D721Med (cell line): ENCODE measurements at places on chromosomes 6 and 20.

DNA sequence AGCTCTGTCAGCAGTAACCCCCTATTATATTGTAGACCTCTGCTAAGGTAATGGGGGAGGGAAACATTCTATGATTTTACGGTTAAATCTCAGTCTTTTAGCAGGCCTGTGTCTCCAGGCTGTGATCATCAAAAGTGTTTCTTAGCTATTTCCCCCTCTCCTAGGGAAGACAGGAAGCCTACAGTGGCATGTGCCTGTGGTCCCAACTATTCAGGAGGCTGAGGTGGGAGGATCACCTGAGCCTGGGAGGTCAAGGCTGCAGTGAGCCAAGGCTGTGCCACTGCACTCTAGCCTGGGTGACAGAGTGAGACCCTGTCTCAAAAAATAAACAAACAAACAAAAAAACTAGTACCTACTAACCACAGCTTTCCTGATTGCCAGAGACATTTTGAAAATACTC, 67.9 kb downstream of the DNAAF9 start:
- DNase-seq = no peak

- DNase-seq = no peak
Measured at GRCh38 chr6:38112181-38112580, 292.7 kb downstream of the ZFAND3 start.

- no peak for DNase-seq
Measured at GRCh38 chr6:15170126-15170525, 75.7 kb upstream of the JARID2 start.

GRCh38 chr20:63290677-63291472, 2.1 kb upstream of the COL20A1 start:
- DNase-seq = peak; percentile 86

DNA sequence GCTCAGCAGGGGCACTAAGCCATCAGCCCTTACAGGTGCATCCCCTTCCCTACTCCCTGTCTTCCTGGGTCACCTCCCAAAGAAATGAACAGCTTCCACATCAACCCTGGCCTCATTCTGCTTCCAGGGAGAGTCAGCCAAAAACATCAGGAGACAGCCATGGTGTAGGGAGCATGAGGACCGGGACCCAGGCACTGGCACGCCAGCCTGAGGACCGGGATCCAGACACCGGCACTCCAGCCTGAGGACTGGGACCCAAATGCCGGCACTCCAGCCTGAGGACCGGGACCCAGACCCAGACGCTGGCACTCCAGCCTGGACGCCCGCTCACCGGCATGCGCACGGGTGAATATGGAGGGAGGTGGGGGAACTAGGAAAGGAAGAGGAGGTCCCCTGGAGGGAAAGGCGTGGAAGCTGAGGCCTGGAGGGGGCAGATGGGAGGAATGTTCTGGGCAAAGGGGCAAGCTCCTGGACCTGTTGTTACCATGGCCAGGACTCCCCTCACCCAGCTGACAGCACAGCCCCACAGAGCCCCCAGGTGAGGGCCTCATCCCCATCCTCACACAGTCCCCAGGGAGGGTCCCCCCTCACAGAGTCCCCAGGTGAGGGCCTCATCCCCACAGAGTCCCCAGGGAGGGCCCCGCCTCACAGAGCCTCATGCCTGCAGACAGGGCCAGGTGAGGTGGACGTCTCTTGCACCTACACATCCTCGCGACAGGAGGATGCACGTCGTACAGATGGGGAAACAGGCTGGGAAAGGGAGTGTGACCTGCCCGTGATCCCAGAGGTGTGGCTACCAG, 26.0 kb upstream of the MRGBP start:
- DNase-seq = no peak

DNA sequence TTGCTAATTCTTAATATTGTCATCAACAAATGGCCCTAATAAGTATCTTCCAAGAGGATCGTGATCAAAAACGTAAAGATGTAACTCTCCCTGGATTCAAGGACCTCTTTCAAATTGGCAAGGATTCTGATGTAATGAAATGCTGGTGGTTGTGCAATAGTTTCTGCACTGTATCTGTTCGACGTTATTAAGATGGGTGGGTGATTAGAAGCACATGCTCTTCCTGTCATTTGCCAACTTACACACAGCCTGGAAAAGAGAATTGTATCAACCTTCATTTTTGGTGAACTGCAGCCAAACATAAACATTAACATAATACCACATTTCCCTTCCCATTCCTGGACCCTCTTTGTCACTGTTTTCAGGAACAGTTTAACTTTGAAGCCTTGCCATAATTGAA, 9.8 kb downstream of the FOXQ1 start:
- no peak for DNase-seq

- no peak for DNase-seq
Measured at GRCh38 chr20:45581702-45582101, 2.6 kb upstream of the WFDC8 start.

- no peak for DNase-seq
Measured at GRCh38 chr20:15455279-15455678, 1117.9 kb upstream of the FLRT3 start.

- no peak for DNase-seq
Measured at GRCh38 chr6:96521306-96521643, 331 bp upstream of the UFL1 start.

GRCh38 chr20:35615667-35616464, at the start of gene SPAG4:
Gene SPAG4, plus strand, starts transcription at chr20:35615829. Its CDS starts 175 bp downstream, at chr20:35616004.
- peak; percentile 84 for DNase-seq

- no peak for DNase-seq
Measured at GRCh38 chr20:44422083-44422482, 53.6 kb upstream of the TTPAL start.

DNA sequence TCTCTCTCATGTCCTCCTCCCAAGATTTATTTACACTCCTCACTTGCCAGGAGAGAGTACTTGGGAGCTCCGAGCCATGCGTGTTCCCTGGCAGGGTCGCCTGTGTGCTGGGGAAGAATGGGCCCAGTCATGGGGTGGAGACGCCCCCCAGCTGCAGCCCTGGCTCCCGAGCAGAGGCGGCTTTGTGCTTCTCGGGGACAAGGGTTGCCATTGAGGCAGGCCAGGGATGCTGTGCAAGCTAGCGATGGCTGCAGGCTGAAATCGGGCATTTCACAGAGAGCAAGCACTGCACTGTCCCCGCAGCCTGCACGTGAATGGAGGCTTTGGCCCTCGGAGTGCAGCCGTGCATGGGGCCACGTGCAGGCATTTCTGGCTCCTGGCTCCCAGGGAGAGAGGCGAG, 23.8 kb downstream of the PHACTR3 start:
- no peak for DNase-seq

DNA sequence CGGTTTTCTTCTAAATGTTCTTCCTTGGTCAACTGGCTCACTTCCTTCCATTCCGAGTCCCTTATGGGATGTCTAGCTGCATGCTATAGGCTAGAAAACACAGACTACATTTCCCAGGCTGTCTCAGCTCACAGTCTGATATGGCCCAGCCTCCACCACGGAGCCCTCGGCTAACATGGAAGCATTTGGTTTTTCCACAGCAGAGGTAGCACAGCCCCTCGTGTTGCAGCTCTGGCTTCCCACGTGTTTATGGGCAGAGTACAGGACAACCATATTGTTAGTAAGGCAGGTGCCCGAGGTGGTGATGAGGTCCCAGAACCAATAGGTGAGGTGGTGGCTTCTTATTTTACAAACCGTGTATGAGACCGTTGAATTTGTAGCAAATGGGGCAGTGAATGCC, 8.7 kb downstream of the GPLD1 start:
- no peak for DNase-seq

DNA sequence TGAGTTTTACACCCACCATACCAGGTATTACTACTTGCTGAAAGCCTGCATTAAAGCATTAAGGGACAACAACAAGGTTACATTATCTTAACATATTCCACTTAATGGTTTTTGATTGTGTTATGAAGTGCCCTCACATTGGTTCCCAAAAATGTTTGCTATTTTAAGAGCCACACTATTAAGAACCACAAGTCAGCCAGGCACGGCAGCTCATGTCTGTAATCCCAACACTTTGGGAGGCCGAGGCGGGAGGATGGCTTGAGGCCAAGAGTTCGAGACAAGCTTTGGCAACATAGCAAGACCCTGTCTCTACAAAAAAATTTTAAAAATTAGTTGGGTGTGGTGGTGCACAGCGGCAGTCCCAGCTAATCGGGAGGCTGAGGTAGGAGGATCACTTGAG, 28.2 kb downstream of the ATXN1 start:
- no peak for DNase-seq

- DNase-seq = no peak
Measured at GRCh38 chr20:20005342-20005741, 11.8 kb upstream of the NAA20 start.

GRCh38 chr6:72031471-72031870, 145.1 kb downstream of the RIMS1 start:
- DNase-seq = no peak

GRCh38 chr20:63819224-63819921, 11.7 kb downstream of the ZBTB46 start:
- DNase-seq = no peak

GRCh38 chr6:166610069-166610468, 17.0 kb downstream of the RPS6KA2 start:
- DNase-seq = no peak

DNA sequence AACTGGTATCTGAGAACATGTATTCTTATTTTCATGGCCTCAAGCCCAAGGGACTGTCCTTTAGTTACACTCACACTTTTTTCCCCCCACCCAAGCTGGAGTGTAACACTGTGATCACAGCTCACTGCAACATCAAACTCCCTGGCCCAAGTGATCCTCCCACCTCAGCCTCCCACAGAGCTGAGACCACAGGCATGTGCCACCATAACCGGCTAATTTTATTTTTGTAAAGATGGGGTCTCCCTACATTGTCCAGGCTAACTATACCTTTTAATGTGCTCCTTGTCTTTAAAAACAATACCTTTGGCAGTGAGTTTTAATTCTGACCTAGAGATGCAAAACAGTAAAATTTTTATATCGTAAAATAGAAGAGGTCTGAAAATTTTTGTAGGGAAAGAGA, 48.2 kb upstream of the FAM83C start:
- DNase-seq = no peak

DNA sequence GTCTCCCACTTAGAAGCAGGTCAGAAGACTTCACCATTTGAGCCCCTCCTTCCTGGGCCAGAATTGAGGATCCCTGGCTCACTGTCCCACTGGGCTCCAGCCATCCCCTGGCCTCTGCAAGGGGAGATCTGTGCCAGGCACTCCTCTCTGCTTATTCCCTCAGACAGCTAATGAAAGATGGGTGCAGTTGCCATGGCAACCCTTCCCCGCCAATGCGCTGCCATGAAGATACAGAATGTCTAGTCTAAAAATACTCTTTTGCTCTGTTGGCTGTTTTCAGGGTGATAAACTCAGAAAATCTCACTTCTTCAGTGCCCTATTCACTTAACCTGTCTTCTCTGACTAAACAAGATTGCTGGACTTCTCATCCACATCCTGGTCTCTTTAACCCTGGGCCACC, 13.6 kb upstream of the TTLL2 start:
- DNase-seq = no peak

GRCh38 chr6:7260291-7261031, 52.5 kb downstream of the SSR1 start:
- DNase-seq = no peak

- no peak for DNase-seq
Measured at GRCh38 chr20:64212755-64213154, 42.8 kb upstream of the PCMTD2 start.

- no peak for DNase-seq
Measured at GRCh38 chr6:168106633-168107005, 27.6 kb upstream of the FRMD1 start.

- no peak for DNase-seq
Measured at GRCh38 chr6:128882991-128883611, at the start of gene LAMA2. Gene LAMA2, plus strand, starts transcription at chr6:128883138. Its CDS starts 108 bp downstream, at chr6:128883246.

GRCh38 chr6:35663447-35664235, 25.1 kb downstream of the FKBP5 start:
- no peak for DNase-seq

DNA sequence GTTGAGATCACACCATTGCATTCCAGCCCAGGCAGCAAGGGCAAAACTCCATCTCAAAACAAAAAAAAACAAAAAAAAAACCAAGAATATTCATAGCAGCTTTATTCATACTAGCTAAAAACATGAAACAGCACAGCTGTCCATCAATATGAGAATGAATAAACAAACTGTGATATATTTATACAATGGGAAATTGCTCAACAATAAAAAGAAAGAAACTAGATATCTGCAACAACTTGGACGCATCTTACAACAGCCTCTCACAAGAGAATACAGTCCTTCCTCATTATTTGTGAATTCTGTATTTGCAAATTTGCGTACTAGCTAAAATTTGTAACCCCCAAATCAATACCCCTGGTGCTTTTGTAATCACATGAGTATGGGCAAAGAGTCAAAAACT, 28.2 kb upstream of the SPAG4 start:
- DNase-seq = no peak

DNA sequence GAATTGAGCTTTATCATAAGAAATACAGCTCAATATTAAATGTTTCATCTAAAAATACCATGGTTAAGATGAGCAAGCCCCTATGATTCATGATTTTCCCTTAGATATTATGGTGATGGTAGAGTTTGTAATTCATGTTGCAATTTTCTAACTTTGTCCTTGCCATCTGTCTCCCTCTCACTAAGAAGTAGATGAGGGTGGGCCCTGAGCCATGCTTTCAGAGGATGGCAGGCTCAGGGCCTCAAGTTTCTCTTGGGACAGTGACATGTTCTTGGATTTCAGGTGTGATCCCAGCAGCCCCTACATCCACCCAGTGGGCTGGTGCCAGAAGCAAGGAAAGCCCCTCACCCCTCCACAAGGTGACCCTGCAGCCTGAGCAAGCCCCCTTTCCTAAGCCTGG, 25.6 kb downstream of the L3MBTL1 start:
- no peak for DNase-seq
